ENCODE measurements at places on chromosomes 12 and 14.

GRCh38 chr14:67602995-67603545, 3.0 kb upstream of the PIGH start:
- DNase-seq, result no peak

- DNase-seq, result no peak
These were observed 54.4 kb downstream of the EFCAB11 start for GRCh38 chr14:89899917-89900663.

DNA sequence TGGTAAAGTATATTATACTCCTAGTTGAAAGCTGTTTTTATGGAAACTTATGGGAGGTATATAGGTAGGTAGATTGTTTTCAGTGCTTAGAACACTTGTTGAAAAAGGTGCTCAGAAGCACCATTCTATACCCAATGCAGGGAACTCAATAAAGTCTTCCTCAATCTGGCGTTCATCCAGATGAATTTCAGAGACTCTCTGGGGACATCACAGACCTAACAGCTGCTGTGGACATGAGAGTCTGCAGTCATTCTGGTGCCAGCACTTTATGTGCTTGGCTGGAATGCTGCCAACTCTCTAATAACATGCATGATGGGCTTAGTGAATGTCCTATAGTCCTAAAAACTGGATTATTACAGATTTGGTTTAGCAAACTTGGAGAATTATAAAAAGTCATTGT, 115.9 kb downstream of the NTN4 start:
- DNase-seq, result no peak

GRCh38 chr14:65373671-65374039, 38.9 kb upstream of the FUT8 start:
- no peak for DNase-seq

GRCh38 chr14:56414236-56414635, 165.4 kb upstream of the TMEM260 start:
- DNase-seq, result no peak

- peak; percentile 50 for DNase-seq
These were observed at the start of gene C1R for GRCh38 chr12:7092229-7092985. Gene C1R, minus strand, starts transcription at chr12:7092445. Its CDS starts 57 bp downstream, at chr12:7092388.

GRCh38 chr14:63426838-63427352, 108.2 kb upstream of the GPHB5 start:
- no peak for DNase-seq

DNA sequence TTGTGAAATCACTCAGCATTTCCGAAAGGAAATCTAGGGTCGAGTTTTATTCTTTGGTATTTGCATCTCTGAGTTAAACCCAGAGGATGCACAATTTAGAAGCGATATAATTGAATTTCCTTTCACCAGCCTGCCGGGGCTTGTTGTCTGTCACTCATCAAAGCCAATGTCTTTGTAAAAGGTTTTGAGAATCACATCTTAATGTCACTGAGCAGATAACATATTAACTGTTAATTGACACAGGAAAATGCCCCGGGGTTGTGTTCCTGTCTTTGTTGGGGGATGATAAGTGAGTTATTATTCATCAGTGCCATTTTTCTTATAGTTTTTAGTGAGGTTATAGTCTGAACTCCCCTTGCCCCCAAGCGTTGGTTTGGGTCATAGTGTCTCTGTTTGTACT, 73.4 kb downstream of the DUSP6 start:
- DNase-seq, result peak; percentile 53

- no peak for DNase-seq
These were observed 1.8 kb downstream of the CKB start for GRCh38 chr14:103520657-103521437.

DNA sequence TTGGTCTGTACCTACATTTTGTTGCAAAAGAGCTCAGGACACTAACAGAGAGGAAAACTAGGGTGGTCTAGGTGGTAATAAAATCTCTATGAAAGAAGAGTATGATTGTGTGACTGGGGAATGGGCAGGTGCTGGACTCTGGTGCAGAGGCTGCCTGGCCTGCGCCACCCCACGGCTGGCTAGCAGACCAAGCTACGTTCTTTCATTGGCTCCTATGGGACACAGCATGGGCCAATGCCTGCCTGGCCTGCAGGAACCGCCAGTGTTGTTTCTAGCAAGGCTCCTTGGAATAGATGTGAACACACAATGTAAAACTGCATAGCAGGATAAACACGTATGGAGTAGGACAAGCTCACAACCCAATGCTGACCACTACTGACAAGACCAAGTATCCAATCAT, 51.7 kb upstream of the CORO1C start:
- DNase-seq, result no peak

DNA sequence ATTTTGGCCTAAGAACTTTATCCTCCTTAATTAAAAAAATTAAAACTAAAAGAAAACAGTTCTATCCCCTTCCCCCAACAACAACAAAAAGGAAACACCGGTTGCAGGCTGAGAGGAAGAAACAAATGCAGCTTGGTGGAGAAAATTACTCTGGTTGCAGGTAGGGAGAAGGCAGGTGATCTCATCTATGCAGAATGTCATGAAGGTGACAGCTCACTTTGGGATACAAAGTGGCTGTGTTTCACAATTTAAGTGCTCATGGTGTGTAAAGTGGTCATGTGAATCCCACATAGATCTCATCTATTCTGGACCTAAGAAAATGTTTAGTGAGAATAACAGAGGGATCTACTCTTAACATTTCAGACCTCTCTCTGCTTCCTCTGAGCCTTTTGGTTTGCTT, 219.7 kb upstream of the PKP2 start:
- no peak for DNase-seq

DNA sequence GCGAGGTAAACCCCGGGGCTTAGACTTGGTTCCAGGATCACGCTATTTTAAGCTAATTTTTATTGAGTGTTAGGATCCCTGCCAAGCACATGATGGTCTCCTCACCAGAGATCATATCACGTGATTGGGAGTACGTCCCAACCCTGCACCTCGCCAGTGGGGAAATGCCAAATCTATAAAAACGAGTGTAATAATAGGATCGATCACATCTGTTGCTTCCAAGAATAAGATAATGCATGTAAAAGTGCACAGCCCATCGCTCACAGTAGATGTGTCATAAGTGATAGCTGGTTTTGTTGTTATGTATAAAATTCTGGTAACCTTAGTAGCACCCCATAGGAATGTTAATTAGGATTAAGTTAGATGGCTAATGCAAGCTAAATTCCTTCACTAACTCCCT, 581.0 kb upstream of the TMEM132C start:
- no peak for DNase-seq

- no peak for DNase-seq
These were observed 43.6 kb downstream of the DYNC1H1 start for GRCh38 chr14:102007916-102008418.

- DNase-seq, result no peak
These were observed 31.9 kb upstream of the RASSF8 start for GRCh38 chr12:25926536-25926935.

GRCh38 chr14:64508215-64508776, 3.7 kb downstream of the ZBTB1 start:
- no peak for DNase-seq

- no peak for DNase-seq
These were observed 245.5 kb upstream of the NOS1 start for GRCh38 chr12:117606945-117607344.

GRCh38 chr14:94638961-94639817, 27.0 kb downstream of the SERPINA3 start:
- DNase-seq, result no peak

- DNase-seq, result no peak
These were observed 188.8 kb downstream of the STXBP6 start for GRCh38 chr14:24861083-24861630.

GRCh38 chr12:91743704-91744321, 401.8 kb downstream of the BTG1 start:
- DNase-seq, result no peak

DNA sequence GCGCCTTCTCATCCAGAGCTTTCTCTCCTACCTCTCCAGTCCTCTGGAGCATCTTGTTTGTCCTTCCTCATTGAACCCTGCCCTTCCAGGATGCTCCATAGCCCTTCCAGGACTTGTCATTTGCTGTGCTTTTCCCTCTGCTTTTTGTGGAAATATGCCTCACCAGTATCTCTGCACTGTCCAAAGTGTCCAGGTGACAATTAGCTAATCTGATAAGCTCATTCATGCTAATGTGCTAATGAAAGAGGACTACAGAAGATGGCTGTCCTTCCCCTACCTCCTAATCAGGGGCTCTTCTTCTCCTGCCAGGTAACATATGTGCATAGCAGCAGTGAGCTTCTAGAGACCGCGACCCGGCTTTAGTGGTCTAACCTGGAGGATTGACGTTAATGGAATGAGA, 58.4 kb upstream of the OTX2 start:
- DNase-seq, result no peak

DNA sequence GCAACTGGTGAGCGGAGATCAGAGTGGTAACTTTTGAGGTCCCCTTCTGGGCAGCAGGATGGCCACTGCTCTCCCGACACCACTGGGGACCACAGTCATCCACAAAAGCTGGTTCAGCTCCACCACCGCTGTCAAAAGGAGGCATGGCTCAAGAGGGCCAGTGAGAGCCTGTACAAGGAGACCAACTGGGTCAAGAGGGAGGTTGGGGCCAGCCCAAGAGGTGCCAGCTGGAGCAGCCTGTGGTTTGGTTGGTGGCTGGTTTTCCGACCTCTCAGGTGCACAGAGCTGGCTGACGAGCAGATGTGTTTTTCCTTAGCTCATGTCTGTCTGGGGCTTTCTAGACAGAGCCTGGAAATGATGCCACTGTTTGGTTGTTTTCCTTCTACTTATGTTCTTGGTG, 60.1 kb downstream of the ERH start:
- DNase-seq, result no peak

GRCh38 chr12:1795785-1796514, 24.4 kb upstream of the LRTM2 start:
- peak; percentile 75 for DNase-seq

- no peak for DNase-seq
These were observed 220.0 kb downstream of the RASSF9 start for GRCh38 chr12:85616201-85616600.

- no peak for DNase-seq
These were observed 91.0 kb downstream of the LRRC74A start for GRCh38 chr14:76917158-76917596.

DNA sequence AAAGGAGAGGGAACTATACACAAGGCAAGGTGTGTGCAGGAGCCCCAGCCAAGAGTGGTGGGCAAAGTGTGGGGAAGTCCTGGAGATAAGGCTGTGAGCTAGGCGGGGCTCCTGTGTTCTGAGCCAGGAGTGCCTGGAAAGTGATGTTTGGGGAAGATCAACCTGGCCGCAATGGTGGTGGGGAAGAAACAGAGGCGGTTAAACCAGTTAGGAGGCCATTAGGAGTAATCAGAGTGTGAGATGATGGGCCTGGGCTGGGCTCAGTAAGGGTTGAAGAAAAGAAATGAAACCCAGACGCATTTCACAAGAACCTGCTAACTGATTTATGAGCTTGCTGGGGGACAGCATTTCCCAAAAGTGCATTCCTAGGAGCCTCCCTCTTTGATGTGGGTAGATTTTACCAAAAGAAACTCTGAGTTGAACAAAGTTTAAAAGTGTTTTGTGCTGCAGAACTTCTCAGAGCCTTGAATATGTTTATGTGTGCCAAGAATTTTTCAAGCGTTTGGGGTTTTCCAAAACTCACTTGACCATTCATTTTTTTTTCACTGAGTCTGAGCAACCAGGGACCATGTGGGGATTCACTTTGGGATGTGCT, 34.2 kb upstream of the LRP1-AS start:
- DNase-seq, result no peak

- DNase-seq, result peak; percentile 39
These were observed 440.9 kb downstream of the LRFN5 start for GRCh38 chr14:42047421-42048055.

GRCh38 chr12:119940897-119941296, 48.1 kb upstream of the BICDL1 start:
- DNase-seq, result no peak

GRCh38 chr14:28052251-28052650, 714.3 kb upstream of the FOXG1 start:
- DNase-seq, result no peak

DNA sequence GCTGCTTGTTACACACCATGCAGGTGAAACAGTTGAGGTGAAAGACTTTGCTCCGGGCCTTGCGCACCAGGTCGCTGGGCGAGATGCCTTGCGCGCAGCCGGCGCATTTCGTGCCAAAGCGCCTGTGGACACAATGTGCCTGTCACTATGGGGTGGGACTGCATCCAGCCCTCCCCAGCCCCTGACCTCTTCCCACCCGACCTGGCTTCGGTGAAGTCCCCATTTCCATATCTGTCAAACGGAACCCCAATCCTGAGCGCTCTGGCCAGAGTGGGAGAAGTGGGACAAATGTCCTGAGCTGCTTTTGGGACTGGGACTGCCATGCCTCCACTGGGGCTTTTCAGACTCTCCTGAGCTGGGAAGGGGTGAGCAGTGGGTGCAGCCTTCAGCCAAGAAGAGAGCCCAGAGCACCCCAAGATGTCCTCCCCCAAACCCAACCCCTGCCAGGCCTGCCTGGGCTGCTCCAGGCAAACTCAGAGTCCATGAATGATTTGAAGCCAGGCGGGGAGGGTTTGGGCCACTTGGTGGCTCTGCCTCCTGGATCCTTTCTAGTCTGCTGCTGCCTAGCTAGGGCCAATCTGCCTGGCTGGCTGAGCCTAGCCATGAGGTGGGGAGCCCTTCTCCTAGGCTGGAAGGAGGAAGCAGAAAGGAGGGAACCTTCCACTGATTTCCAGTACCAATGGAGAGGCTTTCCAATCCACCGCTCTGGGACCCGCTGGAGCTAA, 2.3 kb downstream of the LHX5 start:
- no peak for DNase-seq

DNA sequence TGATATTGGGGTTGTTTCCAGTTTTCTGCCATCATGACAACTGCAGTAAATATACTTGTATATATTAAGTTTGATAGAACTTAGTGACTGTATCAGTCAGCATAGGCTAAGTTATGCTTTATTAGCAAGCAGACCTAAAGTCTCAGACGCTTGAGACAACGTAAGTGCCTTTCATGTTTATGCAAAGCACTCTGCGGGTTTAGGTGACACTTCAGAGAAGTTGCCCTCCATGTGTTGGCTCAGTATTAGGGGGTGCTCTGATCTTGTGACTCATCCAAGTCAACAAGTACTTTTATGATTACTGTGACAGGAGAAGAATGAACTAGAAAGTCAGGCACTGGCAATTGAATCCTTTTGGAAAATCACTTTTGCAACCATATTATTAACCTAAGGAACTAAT, 13.3 kb upstream of the OTOGL start:
- DNase-seq, result no peak

GRCh38 chr14:74763803-74764531, 851 bp downstream of the YLPM1 start:
- no peak for DNase-seq

- no peak for DNase-seq
These were observed 28.1 kb downstream of the GIT2 start for GRCh38 chr12:109968032-109968420.

- DNase-seq, result no peak
These were observed 55.5 kb downstream of the FGD4 start for GRCh38 chr12:32454866-32455265.

GRCh38 chr14:28901631-28902030, 135.0 kb downstream of the FOXG1 start:
- DNase-seq, result no peak

Data from KG1 (cell line).